HS-27A (cell line): ENCODE measurements at places on chromosomes 13 and 19.

DNA sequence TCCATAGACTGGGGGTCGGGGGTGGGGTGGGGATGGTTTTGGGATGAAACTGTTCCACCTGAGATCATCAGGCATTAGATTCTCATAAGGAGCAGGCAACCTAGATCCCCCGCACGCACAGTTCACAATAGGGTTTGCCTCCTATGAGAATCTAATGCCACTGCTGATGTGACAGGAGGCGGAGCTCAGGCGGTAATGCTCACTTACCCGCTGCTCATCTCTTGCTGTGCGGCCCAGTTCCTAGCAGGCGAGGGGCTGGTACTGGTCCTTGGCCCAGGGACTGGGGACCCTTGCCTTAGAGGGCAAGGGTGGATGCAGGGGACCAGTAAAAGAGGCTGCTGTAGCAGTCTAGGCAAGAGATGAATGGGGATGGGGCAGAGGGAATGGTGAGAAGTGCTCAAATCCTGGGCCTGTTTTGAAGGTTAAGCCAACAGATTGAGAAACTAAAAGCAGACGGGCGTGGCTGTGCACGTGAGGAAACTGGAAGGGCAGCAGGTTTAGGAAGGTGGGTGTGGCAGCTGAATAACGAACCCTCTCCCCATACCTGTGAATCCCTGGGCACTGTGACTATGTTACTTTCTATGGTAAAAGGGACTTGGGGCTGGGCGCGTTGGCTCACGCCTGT is 1.5 kb upstream of the ERICH4 start:
- no peak for DNase-seq

DNA sequence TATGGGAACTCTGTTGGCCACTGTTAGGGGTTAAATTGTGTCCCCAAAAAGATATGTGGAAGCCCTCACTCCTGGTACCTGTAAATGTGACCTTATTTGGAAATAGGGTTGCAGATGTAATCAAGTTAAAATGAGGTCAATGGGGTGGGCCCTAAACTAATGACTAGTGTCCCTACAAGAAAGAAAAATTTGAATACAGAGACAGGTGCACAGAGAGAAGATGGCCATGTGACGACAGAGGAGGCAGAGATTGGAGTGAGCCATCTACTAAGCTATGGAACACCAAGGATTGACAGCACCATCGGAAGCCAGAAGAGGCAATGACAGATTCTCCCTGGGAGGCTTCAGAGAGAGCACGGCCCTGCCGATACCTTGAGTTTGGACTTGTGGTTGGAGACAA is 16.5 kb downstream of the POU2F2 start:
- DNase-seq, result no peak

DNA sequence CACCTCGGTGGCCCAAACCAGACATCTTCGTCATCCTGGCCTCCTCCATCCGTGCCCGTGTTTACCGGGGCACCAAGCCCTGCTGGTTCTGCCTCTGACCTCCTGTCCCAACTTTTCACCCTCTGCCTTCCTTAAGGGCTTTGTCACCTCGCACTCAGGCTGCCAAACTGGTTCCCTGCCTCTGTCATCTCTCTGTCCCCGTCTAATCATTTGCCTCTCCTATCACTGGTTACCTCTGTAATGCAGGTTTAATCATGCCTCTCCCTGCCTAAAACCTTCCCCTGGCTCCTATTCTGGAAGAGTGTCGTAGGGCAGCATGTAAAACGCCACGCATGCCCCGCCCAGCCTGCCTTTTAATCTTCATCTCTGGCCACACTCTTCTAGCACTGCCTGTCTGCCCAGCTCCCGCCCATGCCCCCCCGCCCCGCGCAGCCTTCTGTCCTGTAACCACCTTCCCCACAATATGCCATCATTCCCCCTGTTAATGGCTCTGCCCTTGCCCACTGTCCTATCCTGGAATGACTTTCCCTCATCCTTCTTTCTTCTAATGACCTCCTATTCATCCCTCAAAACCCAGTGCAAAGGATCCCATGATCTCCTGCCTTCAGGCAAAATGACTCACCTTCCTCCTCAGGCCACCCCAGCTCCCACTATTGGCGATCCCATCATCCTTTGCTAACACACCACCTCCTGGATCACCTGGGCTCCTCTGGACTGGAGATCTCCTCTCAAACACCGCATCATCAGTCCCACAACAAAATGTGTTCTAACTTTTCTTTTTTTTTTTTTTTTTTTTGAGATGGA is 66.7 kb downstream of the PEX11G start:
- no peak for DNase-seq

DNA sequence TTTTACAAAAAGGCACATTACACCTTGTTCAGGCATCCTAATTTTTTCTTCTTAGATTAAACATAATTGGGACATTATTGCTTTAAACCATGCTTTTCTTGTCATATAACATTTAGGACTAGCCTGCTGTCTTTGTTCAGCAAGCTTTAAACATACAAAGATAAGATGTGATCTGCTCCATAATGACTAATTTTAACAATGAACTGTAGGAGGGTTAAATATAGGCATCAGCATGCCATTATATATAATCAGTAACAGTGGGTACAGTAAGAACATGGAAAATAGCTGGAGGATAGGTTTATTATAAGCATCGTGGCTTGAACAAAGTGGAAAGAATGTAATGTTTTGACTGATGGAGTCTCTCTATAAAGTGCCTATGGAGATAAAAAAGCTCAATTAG is 661.7 kb downstream of the SLITRK6 start:
- no peak for DNase-seq

GRCh38 chr13:30373727-30374126 is 48.6 kb upstream of the UBE2L5 start:
- no peak for DNase-seq

DNA sequence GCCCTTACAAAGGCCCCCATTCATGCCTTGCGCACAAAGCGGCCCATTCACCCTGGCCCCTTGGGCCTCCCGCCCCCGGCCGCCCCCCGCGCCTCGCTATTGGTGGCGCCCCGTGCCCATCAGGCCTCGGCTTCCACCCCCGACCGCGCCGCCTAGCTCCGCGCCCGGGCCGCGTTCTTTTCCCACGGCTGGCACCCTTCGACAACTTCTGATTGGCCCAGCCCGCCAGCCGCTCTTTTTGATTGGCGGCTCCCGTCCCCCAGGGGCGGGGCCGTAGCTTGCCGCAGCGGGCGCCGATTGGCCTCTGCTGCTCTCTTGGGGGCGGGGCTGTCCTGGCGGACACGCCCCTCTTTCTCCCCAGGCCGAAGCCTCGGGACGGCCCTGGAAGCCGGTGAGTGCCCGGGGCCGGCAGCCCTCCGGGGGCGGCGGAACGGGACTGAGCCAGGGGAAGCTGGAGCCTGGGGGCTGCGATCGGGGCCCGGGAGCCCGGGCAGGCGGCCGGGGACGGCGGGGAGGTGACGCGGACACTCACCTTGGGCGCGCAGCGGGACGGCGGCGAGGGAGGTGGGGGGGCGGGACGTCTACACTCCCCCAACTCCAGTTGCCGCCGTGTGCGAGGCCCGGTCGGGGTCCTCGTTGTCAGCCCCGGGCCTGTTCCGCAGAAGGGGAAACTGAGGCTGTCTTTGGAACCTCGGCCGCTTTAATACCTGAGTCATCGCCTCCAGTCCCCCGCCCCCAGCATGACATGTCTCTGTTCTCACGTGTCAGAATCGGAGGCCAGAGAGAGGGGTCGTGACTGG is at the start of gene MYH14:
Gene MYH14, plus strand, starts transcription at position 342 of the 800 bp plus-strand sequence. CDS start 6,744 bp downstream, outside the sequence.
- DNase-seq, result no peak

- DNase-seq, result no peak
Measured at GRCh38 chr13:98488736-98489135, 88.2 kb downstream of the STK24 start.

DNA sequence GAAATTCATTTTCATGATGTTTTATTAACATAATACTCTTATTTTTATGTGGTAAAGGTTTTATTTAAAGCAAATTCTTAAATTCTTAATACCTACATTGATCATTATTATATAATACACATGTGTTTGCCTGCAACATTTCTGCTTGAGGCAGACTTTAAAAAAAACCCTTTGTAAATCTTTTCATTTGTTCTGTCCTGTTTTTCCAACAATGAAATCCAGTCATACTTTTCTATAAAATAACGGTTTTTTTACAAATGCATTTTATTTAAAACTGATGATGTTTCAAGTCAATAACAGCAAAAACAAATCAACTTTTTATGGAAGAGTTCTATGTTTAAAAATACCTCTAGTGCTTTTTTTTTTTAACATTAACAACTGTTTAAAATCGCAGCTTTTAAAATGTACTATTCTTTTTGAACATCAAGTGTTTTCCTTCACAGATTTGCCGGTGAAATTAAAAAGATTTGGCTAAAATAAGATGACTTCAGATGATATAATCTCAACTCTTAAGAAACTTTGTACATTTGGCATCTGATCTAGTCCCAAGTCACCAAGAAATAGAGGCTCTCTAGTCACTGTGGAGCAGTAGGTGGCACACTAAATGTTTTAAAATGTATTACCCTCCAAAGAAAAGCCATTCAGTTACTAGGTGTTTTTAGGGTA is 5.1 kb downstream of the POU4F1 start:
- DNase-seq, result no peak

- no peak for DNase-seq
Measured at GRCh38 chr13:106796280-106797047, 228.5 kb upstream of the ARGLU1 start.

DNA sequence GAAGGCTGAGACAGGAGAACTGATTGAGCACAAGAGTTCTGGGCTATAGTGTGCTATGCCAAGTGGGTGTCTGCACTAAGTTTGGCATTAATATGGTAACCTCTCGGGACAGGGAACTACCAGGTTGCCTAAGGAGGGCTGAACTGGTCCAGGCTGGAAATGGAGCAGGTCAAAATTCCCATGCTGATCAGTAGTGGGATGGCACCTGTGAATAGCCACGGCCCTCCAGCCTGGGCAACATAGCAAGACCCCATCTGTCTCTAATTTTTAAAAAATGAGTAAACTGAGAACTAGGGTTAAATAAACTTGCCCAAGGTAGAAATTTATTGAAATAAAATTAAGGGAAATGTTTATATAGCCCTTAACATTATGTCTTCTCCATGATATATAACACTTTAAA is 17.0 kb upstream of the INTS6 start:
- DNase-seq, result no peak

GRCh38 chr13:71149046-71149445 is 718.0 kb downstream of the DACH1 start:
- no peak for DNase-seq

DNA sequence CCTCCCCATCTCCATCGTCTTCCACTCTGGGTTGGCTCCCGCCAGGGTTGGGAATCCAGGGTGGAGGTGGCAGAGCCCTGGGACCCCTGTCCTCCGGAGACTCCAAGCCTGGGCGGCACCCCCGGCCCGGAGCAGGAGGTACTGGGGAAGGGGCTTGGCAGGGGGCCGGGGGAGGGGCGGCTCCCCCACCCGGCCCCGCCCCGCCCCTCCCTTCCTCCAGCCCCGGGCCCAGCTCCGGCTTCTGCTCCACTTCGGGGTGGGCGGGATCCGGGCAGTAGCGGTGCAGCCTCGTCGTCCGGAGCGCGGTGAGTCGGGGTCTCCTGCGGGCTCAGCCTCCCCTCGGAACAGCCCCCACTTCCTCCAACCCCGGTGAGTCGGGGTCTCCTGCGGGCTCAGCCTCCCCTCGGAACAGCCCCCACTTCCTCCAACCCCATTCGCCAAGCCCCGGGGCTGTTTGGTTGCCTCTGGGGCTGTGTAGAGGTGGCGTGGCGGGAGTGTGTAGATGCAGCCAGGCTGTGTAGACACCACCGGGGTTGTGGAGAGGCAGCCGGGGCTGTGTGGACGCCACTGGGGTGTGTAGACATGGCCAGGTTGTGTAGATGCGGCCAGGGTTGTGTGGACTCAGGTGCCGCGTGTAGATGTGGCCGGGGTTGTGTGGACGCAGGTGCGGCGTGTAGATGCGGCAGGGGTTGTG is at the start of gene TMPRSS9:
Gene TMPRSS9, plus strand, starts transcription at position 274 of the 694 bp plus-strand sequence. CDS start 29,521 bp downstream, outside the sequence.
- no peak for DNase-seq

GRCh38 chr19:21604951-21605476 is 99.6 kb downstream of the ZNF429 start:
- no peak for DNase-seq

- no peak for DNase-seq
Measured at GRCh38 chr13:110092831-110093247, 214.1 kb downstream of the COL4A1 start.

GRCh38 chr19:33476151-33476707 is 45.4 kb downstream of the PEPD start:
- no peak for DNase-seq

- DNase-seq, result no peak
Measured at GRCh38 chr13:108212886-108213285, 2.5 kb downstream of the LIG4 start.

DNA sequence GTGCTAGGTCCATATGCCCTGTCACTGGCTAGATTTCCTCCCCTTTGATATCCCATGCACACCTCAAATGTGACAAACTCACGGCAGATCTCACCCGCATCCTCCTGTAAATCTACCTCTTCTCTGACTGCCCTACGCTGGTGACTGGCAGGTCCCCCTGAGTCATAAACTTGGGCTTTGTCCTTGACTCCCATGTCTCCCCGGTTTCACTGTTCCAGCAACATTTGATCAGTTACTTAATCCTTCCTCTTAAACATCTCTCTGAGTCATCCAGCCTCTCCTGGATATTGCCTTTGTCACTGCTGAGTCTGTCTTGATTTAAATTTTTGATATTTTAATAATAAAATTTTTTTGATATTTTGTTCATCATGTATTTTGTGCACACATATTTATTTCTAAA is 26.5 kb downstream of the FAM216B start:
- no peak for DNase-seq

GRCh38 chr19:3094601-3095440 is 659 bp downstream of the GNA11 start:
- no peak for DNase-seq

DNA sequence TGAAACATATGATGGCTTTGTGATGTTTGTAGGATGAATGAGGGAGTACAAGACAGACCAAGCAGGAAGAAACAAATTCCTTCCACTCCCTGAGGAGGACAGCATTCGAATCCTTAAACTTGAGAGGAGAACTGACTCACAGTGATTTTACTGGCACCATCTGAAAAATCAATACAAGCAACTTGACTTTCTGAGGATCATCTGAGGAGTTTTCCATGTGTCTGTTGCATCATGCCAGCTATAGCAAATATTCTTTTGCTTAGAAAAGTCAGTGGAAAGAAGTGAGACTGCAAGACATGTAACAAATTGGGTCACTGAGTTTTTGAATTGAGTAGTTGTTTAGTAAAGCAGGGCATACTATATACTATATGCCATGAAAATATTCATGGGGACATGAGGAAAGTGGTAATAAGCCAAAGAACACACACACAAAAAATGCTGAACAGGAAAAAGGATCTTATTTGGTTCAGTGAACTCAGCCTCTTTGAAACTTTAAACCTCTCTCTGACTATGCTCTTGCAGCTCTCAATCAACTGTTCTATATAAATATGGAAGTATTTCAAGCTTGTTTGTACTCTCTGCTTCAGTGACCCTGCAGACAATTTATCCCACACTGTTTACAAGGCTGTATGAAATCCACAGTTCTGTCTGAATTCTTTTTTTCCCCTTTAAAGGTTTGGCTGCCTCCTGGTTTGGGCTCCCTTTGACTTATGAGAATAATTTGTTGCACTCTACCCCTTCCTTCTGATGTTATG is 35.5 kb downstream of the SERTM1 start:
- DNase-seq, result no peak

- no peak for DNase-seq
Measured at GRCh38 chr19:31316201-31316951, 32.9 kb downstream of the TSHZ3 start.
